Stimulated activated CD4-positive, alpha-beta T cell treated with anti-CD3 and anti-CD28 coated beads, Interleukin-2, amount 100 ng/mL, for 24 hours (primary cell): ENCODE measurements at places on chromosomes 16 and 17.

DNA sequence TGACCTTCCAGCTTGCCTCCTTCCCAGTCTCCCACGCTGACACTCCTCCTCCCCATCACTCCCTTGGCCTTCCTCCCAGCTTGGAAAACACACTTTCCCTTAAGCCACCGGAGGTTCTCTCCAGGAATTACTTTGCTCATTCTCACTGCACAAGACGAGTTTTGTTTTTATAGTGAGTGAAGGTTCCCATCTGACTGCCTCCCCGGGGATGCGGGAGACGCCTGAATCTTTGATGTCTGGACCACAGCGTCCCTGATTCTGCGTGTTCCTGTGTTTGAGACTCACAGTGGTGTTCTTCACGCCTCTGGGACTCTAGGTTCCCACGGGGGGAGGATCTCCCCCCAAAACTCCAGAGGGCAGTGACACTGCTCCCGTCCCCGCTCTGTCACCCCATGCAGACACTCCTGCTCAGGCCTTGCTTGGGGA, 2.0 kb downstream of the DNAI2 start:
- DNase-seq, result no peak

DNA sequence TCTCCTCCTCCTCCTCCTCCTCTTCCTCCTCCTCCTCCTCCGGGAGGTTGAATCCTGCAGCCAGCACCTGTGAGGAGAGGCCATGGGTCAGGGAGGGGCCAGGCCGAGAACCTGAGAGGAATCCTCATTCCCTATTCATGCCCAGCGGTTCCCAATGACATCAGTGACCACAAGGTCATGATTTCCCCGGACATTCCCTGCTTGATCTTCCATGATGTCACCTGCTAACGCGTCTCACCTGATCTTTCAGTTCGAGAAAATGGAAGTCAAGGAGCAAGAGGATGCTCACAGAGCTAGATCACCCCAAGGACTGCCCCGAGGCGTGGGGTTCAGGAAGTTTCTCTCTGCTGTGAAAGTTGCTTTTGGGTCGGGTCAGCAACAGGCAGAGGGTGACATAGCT, 5.4 kb downstream of the APOBR start:
- DNase-seq, result no peak

- DNase-seq, result no peak
These were observed 3.1 kb upstream of the SGCA start for GRCh38 chr17:50162466-50163254.

DNA sequence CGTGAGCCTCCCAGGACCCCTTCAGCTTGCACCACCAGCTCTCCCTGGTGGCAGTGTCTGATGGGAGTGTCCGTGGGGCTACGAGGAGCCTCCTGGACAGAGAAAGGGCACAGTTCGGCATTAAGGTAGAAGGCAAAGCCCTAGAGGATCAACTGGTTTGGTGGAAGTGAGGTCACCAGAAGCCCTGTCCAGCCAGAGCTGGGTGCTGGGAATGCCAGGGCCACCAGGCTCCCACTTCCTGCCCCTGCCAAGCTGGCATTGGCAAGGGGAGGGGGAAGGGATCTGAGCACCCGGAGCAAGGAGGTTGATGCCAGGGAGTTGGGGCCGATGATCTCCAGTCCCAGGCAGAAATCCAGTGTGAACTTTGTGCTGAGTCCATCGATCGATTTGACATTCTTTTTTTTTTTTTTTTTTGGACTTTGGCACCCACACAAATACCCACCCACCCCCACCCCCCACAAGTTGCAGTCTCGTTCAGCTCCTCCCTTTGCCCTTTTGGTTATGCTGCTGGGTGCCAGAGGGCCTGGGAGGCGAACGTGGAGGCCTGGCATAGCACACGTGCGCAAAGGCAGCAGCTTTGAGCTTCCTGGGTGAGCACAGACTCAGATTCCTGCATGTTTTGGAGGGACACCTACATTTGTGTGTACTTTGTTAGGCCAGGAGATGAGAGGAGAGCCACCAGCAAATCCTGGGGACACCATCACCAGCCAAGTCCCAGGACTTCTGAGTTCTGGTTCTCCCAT, 2.1 kb downstream of the NHERF1 start:
- no peak for DNase-seq

DNA sequence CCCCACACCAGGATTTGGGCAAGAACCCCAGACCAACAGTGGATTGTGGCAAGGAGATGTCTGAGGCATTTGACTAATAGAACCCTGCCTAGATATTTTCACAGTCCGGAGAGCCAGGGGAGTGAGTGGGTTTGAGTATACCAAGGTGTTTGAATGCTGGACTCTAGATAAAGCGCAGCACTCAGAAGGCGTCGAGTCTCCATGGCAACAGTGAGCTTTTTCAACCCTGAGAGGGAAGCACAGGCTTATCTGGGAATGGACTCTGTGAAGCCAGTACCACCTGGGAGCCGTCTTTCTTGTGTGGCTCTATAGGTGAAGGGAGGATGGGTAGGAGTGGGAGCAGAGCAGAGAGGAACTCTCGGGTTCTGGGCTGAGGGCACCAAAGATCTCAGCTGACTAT, 147.0 kb downstream of the SHISA6 start:
- DNase-seq, result no peak

DNA sequence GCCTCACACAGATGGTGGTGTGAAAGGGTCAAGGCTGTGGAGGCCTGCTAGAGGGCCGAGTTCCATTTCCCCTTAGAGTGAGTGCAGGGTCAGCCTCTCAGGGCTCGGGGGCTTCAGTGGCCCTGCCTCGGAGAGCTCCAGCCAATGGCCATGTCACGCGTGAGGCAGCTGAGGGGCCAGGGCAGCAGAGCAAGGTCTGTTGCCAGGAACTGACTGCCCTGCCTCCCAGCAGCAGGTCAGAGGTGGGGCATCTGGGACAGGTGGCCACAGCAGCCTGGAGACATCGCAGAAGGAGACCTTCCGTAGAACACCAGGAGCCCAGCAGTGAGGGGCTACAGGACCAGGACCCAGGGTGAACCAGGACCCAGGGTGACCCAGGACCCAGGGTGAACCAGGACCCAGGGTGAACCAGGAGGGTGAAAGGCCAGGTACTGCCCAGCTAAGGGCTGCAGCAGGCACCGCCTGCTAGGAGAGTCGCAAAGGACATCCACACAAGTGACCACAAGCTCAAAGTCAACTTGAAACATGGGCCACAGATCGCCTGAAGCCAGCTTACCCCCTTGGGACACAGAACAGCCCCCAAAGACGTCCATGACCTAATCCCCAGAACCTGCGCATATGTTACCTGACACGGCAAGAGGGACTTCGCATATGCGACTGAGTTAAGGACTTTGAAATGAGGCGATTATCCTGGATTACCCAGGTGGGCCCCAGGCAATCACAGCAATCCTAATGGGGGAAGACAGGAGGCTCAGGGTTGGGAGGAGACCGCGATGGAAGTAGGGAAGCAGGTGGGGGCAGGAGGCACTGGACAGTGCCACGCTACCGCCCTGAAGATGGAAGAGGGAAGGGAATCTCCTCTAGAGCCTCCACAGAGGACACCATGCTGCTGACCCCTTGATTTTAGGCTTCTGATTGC, 4.8 kb upstream of the MEAK7 start:
- no peak for DNase-seq

GRCh38 chr16:621526-622105, 9.2 kb upstream of the WFIKKN1 start:
- no peak for DNase-seq

DNA sequence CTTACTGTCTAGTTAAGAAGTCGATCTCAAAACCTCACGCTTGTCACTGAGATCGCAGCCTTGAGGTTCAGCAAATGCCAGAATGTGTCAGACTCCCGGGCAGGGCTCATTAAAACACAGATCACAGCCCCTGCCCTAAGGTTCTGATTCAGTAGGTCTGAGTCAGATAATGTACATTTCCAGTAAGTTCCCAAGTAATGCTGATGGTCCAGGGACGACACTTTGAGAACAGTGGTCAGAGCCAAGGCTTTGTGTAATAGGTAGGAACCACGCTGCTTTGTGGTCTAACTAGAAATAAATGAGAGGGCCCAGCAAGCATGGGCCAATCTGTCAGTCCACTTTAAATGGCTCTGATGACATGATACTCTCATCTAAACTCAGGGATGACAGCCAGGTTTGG, 228.6 kb downstream of the ZFHX3 start:
- DNase-seq, result no peak

- no peak for DNase-seq
These were observed 50.1 kb upstream of the ATP2A3 start for GRCh38 chr17:4014148-4014927.

- no peak for DNase-seq
These were observed 16.2 kb downstream of the ETV4 start for GRCh38 chr17:43529947-43530287.
